ENCODE measurements at places on chromosomes 12 and 14.

- no peak for DNase-seq
Measured at GRCh38 chr14:48193893-48194292, 518.5 kb upstream of the MDGA2 start.

GRCh38 chr12:20211541-20211940 is 156.8 kb upstream of the PDE3A start:
- DNase-seq: no peak

DNA sequence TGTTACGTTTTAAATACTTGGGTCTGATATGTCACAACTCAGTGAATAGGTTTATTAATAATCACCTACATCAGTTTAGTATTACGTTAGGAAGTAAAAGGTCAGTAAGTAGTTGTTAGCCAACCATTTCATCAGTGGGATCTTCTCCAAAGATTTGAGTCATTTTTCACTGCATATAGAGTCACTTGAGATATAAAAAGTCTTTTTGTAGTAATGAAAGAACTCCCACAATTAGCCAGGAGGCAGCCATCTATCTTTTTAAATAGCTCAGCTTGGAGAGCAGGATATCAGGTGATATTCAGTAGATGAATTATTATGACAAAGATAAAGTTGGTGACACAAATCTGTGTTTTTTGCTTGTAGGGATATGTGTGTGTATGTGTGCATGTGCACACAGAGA is 309.3 kb downstream of the PDZRN4 start:
- no peak for DNase-seq

- DNase-seq: no peak
Measured at GRCh38 chr14:55084401-55085059, 33.1 kb downstream of the MAPK1IP1L start.

DNA sequence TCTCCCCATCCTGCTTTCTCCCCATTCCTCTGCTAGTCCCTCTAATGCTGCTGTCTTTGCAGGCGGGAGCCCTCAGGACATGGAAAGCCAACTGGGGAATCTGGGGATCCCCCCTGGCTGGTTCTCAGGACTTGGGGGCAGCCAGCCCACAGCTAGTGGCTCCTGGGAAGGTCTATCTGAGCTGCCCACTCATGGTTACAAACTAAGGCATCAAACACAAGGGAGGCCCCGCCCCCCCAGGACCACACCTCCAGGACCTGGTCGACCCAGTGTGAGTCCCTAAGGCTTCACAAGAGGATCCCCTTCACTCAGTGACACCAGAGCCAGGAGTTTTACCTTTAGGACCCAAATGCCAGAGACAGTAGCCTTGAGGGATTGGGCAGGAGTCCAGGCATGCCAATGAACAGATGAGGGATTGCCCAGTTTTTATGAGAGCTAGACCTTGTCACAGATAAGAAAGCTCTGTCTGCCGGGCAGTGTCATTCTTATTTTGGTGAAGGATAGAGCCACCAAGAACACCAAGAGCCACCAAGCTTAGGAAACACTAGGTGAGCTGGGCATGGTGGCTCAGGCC is 8.0 kb upstream of the CPNE6 start:
- DNase-seq: no peak
